ENCODE measurements at places on chromosomes 2 and 18.

DNA sequence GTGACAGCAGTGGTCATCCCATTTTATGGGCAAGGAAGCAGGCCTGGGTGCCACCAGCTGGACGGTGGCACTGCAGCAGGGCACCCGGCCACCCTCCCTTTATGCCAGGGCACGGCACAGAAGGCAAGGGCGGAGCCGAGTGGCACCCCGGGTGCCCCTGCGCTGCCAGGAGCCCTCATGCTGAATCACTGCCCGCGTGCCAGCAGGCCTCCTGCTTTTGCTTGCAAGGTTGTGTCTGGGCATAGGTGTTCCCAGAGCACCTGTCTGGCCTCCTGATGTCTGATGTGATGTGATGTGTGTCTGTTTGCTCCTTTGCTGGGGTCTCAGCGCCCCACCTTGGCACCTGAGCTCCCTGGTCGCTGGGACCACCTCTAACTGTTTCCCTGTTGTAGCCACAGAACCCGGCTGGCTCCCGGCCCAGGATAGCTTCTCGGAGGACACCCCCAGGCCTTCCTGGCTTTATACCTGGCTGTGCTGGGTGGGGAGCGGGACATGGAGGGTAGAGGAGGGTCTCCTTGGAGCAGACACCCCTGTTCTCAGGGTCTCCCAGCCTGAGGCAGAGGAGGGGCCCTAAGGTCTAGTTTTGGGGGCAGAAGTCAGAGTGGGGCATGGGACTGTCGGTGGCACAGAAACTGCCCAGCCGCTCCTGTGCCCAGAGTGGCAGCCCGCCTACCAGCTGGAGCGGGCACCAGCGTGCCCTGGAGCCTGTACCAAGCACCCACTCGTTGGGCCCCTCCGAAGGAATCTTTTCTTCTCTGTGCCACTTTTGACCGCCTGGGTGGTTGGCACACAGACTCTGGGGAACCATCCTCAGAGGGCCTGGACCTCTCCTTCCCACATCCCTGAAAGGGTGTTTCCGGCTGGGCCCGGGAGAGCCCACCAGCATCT is 3.6 kb downstream of the GPC1 start:
- no peak for DNase-seq

GRCh38 chr18:23814991-23815614 is 125.8 kb downstream of the LAMA3 start:
- DNase-seq = no peak

DNA sequence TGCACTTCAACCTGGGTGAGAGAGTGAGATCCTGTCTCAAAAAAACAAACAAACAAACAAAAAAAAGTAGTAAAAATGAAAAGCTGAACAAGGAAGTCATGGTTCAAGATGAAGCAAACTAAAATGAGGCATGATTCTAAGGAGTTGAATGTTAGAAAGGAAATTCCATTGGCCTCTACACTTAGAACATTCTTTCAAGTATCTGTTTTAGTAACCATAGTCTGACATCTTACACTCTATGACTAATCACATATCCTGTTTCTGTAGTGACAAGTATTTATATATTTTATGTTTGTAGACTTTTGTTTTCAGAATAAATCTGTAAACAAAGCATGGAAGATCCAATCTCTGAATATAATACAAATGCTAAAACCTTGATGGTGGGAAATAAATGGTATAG is 164.1 kb downstream of the KIAA1328 start:
- DNase-seq = no peak

GRCh38 chr2:12363569-12363968 is 353.2 kb upstream of the TRIB2 start:
- DNase-seq = no peak

- no peak for DNase-seq
These were observed 23.0 kb downstream of the BIN1 start for GRCh38 chr2:127083819-127084503.

DNA sequence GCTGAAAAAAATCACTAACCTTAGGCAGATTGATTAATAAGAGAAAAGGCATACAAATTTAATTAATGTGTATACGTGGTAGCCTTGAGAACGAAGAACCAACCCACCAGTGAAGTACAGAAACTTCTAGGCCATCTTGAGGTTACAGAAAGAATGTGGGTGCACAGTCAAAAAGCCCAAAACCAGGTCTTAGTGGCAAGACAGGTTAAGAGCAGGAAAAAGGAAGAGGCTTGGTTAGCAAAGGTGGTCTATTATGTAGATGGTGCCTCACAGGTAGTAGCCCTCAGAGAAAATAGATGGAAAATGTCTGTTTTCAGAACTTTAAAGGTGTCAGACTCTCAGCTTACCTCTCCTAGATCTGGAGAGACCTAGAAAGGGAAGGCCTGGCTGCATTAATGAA is 22.0 kb upstream of the SLC35G4 start:
- no peak for DNase-seq

- no peak for DNase-seq
These were observed 13.9 kb upstream of the NFATC1 start for GRCh38 chr18:79381811-79382311.

GRCh38 chr18:76970770-76971559 is 148.6 kb downstream of the ZNF236 start:
- no peak for DNase-seq

DNA sequence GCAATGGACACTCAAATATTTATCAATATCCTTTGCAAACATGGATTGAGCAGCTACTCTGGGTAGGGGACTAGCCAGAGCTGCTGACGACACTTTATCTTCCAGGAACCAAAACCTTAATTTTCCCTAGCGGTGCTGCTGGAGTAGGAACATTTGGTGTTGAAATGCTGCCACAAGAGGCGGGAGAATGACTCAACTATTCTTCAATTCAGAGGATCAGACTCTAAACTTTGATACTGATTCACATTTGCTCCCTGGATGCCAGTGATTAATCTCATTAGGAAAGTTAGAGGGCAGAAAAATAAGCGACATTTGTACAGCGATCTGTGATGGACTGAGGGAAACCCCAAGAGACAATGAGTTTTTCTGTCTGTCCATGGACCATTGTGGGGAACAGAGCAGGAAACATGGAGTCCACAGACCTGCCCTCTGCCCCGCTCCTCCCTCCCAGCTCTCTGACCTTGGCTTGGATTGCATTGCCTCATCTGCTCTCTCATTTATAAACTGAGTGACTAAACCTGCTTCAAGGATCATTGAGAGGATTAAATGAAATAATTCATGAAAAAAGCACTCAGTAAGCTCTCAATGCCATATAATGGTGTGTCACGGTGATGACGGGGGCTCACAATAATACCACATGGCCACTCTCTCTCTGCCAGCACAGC is 12.6 kb upstream of the EPB41L3 start:
- DNase-seq = no peak

GRCh38 chr2:201820383-201821007 is 14.2 kb downstream of the CDK15 start:
- DNase-seq = no peak

- DNase-seq = peak; percentile 42
These were observed 103.6 kb upstream of the AGAP1 start for GRCh38 chr2:235390108-235390815.

DNA sequence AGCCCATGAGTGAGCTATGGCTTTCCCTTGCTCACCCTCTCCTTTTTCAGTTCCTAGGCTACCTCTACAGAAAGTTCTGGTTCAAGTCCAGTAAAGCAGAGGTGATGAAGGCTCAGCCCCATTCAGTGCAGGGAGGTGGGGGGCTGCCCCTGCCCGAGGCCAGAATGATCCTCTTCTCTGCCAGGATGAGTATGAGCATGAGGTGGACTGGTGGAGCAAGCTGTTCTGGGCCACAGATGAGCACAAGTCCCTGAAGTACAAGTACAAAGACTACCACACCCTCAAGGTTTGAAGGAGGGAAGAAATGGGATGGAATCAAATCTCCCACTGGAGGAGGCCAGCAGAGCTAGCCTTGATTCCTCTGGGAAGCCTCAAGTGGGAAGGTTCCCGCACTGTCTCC is 42.4 kb downstream of the LMAN2L start:
- DNase-seq = no peak

- DNase-seq = peak; percentile 77
These were observed 203.2 kb downstream of the SH3RF3 start for GRCh38 chr2:109331896-109332848.

DNA sequence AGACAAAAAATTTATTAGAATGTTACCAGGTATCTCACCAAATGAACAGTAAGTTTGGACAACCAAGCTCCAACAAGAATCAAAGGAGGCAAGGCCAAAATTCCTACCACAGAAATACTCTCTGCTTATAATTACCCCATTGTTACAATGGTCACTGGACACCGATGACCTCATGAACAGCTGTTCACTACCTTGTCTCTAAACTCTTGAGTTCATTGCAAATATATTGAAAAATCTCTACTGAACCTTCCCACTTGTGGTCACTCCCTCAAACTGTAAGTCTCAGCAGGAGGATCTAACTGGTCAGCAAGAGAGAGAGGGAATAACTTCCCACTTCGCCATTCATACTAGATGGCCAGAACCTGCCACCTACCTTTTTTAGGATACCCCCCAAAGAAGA is 50.0 kb downstream of the ERBB4 start:
- DNase-seq = no peak

DNA sequence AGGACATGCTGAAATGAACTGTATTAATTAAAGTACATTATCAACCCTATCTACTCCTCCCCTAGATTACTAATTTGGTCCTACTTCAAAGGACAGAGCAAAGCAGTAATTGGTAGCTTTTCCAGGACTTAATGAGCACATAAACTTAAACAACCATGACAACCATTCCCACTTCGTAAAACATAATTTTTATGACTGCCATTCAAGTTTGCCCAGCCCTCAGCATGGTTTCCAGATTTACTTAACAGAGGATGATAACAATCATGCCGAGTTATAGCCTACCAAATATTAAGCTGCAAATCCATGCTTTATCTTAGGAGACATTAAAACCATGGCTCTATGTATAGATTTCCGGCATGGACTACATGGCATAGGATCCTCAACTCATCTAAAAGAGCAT is 401.1 kb upstream of the CHAC2 start:
- DNase-seq = no peak

DNA sequence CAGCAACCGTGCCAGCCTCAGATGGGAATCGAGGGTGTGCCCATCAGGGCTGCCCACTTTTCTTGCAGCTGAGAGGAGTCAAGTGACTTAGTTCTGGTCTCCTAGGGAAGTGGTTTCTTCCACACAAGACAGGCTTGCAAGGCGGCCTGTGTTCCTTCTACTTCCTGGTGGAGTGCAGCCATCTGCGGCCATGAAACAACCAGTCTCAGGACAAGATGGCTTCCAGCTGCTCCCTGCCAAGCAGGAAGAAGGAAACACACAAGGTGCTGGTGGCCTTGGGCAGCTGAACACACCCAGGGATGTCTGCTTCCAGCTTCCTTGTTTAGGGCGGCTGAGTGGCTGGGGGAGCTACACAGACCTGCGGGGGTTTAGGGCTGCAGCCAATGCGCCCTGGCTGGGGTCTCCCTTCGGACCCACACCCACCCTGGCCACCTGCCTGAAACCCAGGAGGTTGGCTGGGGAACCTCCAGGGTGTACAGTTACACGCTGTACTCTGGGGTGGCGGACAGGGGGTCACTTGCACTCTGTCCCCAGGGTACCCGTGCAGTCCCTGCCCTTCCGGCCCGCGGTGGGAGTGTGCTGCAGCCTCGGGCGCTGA is 34.7 kb downstream of the PTPN18 start:
- peak; percentile 4 for DNase-seq

GRCh38 chr2:206164261-206164862 is 4.7 kb downstream of the EEF1B2 start:
- DNase-seq = no peak

DNA sequence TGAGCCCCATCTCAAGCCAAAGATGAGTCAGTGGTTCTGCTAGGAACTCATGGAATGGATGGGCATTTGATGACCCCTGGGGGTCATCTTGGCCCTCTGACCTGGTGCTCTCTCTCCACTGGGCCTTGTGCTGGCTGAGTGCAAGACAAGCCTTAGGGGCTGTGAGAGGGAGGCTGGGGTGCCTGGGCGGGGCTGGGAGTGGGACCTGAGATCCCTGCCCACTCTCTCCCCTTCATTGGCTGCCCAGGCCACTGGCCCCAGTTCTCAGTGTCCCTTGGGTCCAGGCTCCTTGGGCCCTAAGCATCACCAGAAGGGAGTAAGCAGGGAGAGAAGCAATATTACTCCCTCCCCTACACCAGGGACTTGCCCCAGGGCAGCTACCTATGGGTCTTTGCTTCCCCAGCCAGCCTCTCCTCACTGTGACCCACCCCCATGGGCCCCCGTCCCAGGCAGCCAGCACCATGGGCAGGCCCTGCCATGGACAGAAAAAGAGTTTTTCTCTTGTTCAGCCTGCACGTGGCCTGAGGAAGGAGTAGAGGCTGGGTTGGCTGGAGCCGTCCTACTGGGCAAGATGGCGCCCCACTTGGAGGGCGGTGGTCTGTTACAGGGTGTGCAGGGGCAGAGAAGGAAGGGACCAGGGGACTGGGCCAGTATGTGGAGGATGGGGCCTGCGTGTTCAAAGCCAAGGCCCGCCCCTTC is 33.6 kb downstream of the ATOH8 start:
- DNase-seq = no peak

GRCh38 chr2:75491129-75491753 is 69.5 kb downstream of the EVA1A start:
- no peak for DNase-seq
